ENCODE measurements at places on chromosomes 7 and 10. TPM values are rescaled to one million over a fixed set of nuclear protein-coding genes. Genes with fewer than 3 reads are reported as not detected.

The CYP3A5 gene
- total RNA-seq, result not detected

The NPFFR1 gene
- total RNA-seq, result not detected

The IL6 gene
- total RNA-seq, result 11.0 TPM

The RHBDD2 gene
- total RNA-seq, result 44.6 TPM

The TMEM139 gene
- not detected for total RNA-seq

The SUN3 gene
- total RNA-seq, result not detected

The HDAC9 gene
- 11.6 TPM for total RNA-seq

The LIPF gene
- total RNA-seq, result not detected

The NACAD gene
- total RNA-seq, result 4.3 TPM

The PIK3AP1 gene
- not detected for total RNA-seq

The LRRD1 gene
- not detected for total RNA-seq

The LIPK gene
- not detected for total RNA-seq

The ARPC1A gene
- total RNA-seq, result 243 TPM

The ZMIZ2 gene
- total RNA-seq, result 88.6 TPM

The GRM3 gene
- total RNA-seq, result not detected

The WAPL gene
- 35.3 TPM for total RNA-seq

The TMEM26 gene
- 0.23 TPM for total RNA-seq

The CYP26C1 gene
- 2.0 TPM for total RNA-seq

The C7orf57 gene
- not detected for total RNA-seq

The NKX1-2 gene
- total RNA-seq, result not detected

The TMEM248 gene
- 107 TPM for total RNA-seq

The RPS24 gene
- 1,446 TPM for total RNA-seq

The MMRN2 gene
- 169 TPM for total RNA-seq

The NRP1 gene
- total RNA-seq, result 306 TPM

The FAM13C gene
- not detected for total RNA-seq

The TUBAL3 gene
- total RNA-seq, result not detected

The CRHR2 gene
- total RNA-seq, result not detected

The ZNF727 gene
- total RNA-seq, result not detected

The KNDC1 gene
- total RNA-seq, result not detected

The DYDC1 gene
- total RNA-seq, result not detected

The AMZ1 gene
- total RNA-seq, result not detected

The VWC2 gene
- not detected for total RNA-seq

The CPA2 gene
- total RNA-seq, result not detected

The ACBD5 gene
- 19.5 TPM for total RNA-seq

The ANKRD30A gene
- total RNA-seq, result not detected

The OR2A42 gene
- total RNA-seq, result not detected

The SNX8 gene
- total RNA-seq, result 41.4 TPM

The PHYHIPL gene
- not detected for total RNA-seq

The MYO1G gene
- total RNA-seq, result 0.11 TPM

The FZD8 gene
- total RNA-seq, result 9.1 TPM

The ITIH5 gene
- total RNA-seq, result not detected

The AGK gene
- 33.9 TPM for total RNA-seq
